ENCODE measurements at places on chromosomes 2 and 18.

- DNase-seq: no peak
These were observed 23.3 kb upstream of the AMMECR1L start for GRCh38 chr2:127909019-127909418.

- DNase-seq: no peak
These were observed 6.8 kb downstream of the STAT1 start for GRCh38 chr2:191006997-191007783.

- DNase-seq: no peak
These were observed 45.2 kb downstream of the UBXN4 start for GRCh38 chr2:135786823-135787222.

DNA sequence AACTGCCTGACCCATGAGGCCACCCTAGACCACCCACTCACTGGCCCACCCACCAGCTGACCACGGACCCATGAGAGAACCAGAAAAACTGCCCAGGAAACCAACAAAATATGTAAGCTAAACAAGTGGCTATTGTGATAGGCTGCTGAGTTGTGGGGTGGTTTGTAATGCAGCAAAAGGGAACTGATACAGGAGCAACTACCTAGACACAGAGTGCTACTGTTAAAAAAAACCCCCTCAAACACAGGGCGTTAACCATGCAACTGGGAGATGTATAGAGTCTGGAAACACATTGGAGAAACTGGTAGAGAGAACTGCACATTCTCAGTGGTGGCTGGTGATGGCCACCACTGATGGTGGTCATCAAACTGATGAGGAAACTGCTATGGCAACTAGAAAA is 206.3 kb upstream of the GYPC start:
- no peak for DNase-seq

DNA sequence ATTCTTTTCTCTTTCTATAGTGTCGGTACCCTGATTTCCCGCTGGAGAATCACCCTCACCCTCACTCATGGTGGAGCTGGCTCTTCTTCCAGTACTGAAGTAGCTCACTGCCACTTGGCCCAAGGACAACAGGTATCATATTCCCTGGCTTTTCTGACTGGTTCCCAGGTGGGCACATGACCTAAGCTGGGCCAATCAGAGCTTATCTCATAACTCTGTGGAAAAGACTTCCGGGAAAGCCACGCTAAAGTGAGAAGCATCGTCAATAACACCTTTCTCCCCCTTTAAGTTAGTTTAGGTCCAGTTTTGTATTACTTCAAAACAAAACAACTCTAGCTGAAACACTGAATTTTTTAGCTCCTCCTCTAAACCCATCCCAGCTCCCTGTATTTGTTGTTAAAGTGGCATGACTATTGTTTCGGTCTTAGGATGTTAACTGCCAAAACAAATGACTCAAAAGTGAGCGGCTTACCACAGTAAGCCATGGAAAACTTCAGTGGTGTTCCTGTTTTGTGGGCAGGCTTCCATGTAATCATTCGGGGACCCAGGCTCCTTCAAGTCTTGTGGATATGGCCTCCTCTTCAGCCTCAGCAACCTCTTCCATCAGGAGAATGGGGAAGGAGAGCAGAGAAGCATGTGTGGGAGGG is 137.4 kb upstream of the DLX2 start:
- no peak for DNase-seq

DNA sequence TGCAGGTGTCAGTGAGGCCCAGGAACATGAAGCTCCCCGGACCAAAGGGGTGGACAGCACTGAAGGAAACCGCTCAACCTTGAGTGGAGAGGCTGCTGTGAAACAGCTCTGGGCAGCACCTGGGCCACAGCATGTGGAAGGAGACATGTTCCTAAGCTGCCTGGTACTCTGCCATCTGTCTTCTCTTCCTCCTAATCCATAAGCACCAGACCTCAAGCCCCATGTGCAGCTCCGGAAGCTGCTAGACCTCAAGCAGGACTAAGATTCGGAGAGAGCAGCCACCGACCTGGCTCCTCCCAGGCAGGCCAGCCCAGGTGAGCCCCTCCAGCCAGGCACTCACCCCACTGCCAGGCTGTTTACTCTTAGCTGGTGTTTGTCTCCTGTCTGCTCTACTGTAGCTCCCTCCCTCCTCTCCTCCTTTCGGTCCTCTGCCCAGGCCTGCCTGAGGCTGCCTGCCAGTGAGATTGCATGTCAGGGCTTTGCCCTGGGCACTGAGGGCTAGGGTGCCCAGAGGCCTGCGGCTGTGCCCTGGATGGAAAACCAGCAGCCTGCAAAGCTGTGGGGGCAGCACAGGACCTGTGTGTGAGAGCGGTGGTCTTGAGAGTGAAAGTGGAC is 53.7 kb downstream of the BCL11A start:
- no peak for DNase-seq

All from stimulated activated CD4-positive, alpha-beta T cell treated with anti-CD3 and anti-CD28 coated beads, Interleukin-12 subunit alpha, Interleukin-12 subunit beta, amount 100 ng/mL, for 24 hours (primary cell).